ENCODE measurements at places on chromosomes 5 and 9.
A peak's percentile ranks its signal among the peaks of the same experiment; 100 is the strongest.

DNA sequence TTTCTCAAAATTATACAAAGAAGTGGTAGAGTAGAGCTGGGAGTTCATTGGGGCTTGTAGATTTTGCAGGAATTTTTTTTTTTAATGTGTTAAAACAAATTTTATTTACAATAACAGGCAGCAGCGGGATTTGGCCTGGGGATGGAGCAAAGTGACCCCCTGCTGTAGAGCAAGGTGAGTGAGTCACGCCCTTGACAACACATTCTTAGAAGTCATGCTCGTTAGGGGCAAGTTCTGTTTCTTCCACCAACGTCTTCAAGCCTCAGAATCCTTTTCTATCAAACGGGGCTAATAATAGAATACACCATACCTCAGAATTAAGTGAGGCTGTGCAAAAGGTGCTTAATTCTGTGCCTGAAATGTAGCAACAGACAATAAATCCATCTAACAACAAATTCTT is 1.1 kb upstream of the ANKDD1B start:
- DNase-seq = no peak

DNA sequence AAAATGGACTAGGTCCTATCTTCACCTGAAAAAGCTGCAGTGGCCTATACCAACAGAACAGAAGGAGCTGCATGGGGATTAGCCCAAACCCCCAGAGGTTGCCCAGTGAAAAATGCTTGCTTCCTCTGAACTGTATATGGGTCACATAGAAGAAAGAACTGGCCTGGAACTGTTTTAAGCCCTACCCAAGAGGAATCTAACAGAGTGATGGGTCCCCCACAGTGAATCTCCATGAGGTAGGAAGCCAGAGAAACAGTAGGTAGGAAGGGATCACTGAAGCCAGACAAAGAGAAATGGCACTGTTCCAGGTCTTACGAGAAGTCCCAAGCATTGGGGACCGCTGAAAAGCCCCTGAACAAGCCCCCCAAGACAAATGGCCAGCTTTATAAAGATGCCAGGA is 28.8 kb upstream of the TRIM32 start:
- DNase-seq = no peak

DNA sequence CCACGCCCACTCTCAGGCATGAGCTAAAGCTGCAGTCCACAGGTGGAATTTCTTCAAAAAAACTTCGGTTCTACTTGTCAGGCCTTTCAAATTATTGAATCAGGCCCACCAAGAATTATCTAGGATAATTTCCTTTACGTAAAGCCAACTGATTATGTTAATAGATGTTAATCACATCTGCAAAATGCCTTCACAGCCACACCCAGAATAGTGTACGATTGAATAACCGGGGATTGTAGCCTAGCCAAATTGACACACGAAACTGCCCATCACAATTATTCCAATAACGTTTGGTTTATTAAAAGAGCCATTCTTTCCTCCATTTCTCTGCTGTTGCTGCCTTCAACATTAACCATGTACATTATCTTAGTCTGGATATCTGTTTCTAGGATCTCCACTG is 148.7 kb downstream of the NR3C1 start:
- no peak for DNase-seq

DNA sequence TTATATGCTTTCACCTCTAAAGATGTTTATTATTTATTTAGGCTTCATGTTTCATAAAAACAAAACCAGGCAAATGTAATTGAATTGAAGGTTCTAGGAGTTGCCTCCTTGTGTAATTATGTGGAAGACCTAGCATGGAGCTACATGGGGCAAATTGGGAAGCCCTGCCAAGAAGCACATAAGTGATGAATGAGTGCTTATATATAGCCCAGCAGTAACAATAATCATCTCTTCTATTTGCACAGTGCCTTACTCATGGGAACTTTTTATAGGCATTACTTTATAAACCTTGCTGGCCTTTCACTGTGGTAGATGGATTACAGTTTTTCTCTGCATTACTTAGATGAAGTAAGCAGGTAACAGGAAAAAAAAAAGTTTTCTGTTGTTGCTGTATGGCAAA is 40.0 kb upstream of the GRAMD2B start:
- DNase-seq = peak; percentile 35

GRCh38 chr5:115480271-115480670 is 64.3 kb downstream of the FEM1C start:
- DNase-seq = no peak
